T-helper 2 cell (primary cell): ENCODE measurements at places on chromosomes 7 and 10.

DNA sequence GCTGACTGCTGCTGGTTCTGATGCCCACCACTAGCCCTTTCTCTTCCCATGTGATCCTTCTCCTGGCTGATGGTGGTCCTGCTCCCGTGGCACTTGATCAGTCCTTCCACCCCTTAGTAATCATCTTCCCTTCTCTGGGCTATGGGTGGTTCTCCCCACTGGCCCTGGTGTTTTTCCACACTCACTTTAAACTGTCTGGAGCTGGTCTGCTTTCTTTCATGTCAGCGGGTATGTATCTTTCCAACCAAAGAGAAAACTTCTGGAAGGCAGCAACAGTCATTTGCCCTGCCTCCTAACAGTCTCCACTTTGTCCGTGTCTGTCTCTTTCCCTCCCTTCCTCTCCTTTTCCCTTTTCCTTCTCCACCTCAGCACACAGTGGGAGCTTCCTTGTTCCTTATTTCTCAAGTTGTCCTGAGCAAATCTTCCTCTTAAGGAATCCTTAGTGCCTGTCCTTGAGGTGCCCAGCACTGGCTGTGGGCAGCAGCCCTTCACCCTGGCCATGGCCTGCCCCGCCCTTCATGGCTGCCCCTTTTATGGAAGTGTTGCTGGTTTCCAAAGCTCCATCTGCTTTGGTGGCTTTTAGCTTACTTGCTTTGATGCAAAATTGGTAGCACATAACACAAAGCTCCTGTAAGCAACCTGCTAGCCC lies 189.0 kb downstream of the TCF7L2 start:
- no peak for DNase-seq

- no peak for DNase-seq
These were observed 97.0 kb upstream of the FAM20C start for GRCh38 chr7:95180-95862.

DNA sequence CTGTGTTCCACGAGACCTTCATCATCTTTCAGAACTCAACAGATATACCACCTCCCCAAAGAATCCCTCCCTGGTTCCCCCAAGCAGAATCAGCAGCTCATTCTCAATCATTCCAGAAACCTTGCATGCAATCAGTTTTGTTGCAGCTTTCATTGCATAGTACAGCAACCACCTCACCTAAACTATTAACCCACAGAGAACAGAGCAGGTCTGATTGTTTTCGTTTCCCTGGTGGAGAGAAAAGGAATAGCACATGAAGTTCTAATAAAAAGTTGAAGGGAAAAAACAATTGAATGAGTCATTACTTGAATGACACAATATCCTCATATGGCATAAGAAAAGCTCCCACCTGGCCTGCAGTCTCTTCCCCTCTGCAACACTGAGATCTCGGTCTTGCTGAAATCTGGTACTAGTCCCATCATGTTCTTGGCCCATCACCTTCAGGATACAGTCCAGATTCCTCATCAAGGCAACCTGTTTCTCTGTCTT lies 147.1 kb upstream of the GDF10 start:
- DNase-seq = no peak

- no peak for DNase-seq
These were observed 37.3 kb downstream of the FANK1 start for GRCh38 chr10:125933693-125934092.

- no peak for DNase-seq
These were observed 159.0 kb upstream of the MEOX2 start for GRCh38 chr7:15845461-15845860.

DNA sequence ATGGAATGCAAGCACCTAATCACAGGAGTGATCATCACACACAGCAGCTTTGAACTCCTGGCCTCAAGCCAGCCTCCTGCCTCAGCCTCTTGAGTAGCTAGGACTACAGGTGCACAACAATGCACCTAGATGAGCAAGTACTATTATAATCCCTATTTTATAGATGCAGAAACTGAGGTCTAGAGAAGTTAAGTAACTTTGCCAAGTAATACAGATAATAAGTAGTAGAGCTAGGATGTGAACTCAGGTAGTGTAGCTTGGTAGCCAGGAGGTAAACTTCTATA lies 33.7 kb downstream of the DNAJC12 start:
- DNase-seq = no peak

GRCh38 chr7:37248396-37248861 lies 200.2 kb downstream of the ELMO1 start:
- DNase-seq = no peak

DNA sequence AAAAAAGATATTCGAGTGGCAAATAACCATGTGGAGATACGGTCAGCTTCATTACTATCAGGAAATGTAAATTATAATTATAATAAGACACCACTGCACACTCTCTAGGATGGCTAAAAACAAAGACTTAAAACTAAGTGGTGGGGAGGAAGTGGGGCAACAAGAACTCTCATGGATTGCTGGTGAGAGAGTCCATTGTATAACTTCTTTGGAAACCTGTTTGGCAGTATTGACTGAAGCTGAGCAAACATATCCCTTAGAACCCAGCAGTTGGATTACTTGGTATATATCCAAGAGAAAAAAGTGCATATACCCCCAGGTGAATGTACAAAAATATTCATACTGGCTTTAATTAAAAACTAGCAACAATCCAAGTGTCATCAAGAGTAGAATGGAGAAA lies 133.7 kb upstream of the CTBP2 start:
- no peak for DNase-seq

- no peak for DNase-seq
These were observed 831 bp downstream of the ZKSCAN5 start for GRCh38 chr7:99505324-99505662.

DNA sequence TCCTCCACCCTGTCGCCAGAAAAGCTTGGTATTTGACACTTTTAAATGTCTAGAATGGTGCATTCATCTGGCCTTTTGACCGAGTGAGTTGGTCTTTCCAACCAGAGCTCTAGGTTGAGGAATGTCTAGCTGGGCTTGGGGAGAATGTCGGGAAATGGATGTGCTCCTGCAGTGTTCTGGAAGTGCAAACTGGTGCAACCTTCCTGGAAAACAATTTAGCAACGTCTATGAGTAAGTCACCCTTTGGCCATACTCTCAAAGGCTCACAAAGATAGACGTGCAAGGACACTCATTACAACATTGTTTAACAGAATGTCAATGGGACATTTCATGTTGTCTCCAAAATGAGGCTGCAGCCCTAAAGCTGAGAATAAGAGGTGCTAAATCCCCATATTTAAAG lies 12.2 kb upstream of the NMT2 start:
- no peak for DNase-seq

GRCh38 chr7:20385126-20385525 lies 54.4 kb downstream of the ITGB8 start:
- DNase-seq = no peak

DNA sequence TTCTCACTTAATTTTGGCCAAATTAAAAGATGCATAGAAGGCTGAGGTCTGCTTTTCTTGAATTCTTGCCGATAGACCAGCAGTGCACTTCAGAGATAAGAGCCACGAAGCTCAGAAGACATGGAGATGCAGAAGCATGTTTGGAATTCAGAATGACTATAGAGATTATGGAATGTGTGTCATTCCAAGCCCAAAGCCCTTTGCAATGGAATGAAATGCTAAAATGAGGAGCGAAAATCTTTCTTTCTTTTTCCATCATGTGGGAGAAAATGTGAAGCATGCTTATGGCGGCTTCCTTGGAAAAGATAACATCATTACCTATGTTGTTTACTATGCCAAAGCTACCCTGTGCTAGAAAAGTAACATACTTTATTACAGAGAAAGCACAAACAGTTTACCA lies 257.0 kb upstream of the RNF32 start:
- DNase-seq = no peak

GRCh38 chr7:117750612-117751563 lies 122.4 kb downstream of the CTTNBP2 start:
- DNase-seq = no peak

DNA sequence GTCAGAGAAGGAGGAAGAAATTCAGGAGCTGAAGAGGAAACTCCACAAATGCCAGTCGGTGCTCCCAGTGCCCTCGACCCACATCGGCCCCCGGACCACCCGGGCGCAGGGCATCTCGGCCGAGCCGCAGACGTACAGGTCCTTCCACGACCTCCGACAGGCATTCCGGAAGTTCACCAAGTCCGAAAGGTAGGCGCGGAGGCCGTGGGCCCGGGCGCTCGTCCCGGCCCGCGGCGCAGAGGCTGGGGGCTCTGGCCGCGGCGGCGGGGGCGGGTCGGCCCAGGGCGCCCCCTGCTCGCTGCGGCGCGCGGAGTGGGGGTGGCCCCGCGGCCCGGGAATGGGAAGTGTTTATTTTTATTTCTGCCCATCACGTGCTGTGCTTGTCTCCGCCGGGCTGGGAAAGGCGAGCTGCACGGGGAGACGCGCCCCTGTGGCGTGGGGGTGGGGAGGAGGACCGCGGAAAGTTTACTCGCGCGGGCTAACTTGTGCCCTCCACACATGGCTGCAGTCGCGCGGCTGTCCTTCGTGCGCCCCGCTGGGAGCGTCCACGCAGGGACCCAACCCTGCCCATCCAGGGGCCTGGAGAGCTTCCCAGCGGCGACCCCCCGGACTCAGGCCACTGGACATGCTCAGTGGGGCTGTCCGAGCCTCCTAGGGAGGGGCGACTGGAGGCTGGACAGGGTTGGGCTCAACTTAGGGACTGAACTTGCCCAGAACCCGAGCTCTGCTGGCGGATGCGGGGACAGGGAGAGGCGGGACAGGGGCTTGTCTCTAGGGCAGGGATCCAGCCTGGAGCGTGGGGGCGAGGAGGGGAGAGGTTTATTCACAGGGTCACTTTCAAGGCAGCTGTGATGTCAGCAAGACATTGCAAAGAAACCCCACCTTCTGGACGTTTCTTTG lies 82.6 kb upstream of the PRKG1 start:
- DNase-seq = no peak

DNA sequence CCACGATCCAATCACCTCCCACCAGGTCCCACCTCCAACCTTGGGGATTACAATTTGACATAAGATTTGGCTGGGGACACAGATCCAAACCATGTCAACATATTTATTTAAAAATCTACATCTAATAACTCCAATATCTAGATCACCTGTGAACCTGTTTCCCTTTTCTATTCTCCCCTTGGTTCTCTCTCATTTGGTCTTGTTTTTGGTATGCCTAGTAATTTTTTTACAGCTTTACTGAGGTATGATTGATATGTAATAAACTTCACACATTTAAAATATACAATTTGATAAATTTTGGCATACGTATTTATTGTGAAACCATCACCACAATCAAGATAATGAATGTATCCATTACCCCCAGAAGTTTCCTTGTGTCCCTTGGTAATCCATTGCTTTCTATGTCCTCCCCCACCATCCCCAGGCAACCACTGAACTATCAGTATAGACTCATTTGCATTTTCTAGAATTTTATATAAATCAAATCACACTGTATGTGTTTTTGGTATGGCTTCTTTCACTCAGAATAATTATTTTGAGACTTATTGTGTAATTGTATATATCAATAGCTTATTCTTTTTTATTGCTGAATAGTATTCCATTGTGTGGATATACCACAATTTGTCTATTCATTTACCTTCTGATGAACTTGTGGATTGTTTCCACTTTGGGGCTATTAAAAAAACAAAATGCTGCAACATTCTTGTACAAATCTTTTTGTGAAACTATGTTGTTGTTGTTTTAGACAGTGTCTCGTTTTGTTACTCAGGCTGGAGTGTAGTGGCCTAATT lies 45.2 kb upstream of the NUB1 start:
- no peak for DNase-seq

GRCh38 chr10:50224330-50224952 lies 26.9 kb downstream of the ASAH2 start:
- DNase-seq = no peak

DNA sequence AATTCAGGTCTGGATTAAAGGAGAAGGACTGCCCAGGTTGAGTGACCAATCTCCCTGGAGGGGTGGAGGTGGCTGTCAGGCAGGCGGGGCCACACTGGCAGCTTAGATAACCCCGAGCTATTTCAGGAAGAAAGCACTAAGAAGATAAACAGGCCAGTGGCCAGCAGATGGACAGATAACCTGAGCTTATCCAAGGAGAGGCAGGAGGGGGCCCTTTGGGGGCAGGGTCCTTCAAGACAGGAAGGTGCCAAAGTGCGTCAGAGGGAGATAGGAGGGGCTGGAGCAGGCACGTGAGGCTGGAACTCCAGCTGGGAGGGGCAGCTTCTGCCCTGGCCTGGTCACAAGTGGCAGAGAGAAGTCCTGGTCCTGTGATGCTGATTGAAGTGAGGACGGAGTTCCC lies 29.8 kb upstream of the PODXL start:
- no peak for DNase-seq

DNA sequence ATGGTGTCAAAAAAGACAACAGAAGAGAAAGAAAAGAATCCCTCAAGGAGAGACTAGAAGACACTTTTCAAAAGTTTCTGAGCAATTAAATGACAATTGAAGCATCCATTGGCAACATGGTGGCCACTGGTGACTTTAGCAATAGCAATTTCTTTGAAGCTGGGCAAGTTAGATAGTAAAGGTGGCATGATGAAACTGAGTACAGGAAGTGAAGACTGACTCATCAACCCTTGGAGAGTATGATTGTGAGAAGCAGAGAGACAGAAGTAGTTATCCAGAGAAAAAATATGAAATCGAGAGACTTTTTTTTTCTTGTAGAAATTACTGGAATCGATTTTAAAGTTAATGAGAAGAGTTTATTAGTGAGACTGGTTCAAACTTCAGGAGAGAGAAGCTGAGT lies 52.5 kb downstream of the DGKB start:
- DNase-seq = no peak

DNA sequence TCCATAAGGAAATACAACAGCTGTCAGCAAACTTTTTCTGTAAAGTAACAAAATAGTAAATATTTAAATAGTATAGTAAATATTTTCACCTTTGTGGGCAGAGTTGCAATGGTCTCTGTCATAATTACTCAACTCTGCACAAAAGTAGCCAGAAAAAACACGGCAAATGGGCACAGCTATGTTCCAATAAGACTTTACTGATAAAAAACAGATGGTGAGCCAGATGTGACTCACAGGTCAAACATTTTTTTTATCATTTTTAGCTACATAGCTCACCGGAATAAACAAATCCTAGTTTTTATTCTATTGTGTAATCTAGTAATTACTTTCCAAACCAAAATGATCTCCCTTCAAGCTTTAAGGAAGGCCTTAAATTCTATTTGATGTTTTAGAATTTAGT lies 55.3 kb downstream of the NCAPG2 start:
- no peak for DNase-seq

- DNase-seq = no peak
These were observed 131.0 kb downstream of the SEM1 start for GRCh38 chr7:96578606-96579005.

DNA sequence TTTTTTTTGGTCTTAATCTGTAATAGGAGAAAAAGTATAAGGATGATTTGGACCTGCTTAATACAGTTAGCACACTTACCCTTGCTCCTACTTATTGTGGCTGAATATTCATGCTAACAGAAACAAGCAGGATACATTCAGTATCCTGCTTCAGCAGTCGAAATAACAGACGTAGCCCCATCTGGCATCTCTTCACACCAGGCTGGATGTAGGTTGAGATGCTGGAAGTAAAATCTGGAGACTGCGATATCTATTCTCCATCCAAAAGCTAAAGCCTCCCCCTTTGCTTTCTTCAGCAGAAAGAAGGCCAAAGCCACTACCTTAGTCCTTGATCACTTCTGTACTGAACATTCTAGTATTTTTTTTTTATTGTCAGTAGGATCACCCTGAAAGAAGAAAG lies 537.4 kb downstream of the AUTS2 start:
- DNase-seq = no peak
